T-cell (primary cell): ENCODE measurements at places on chromosomes 1 and 21.

- peak overlapping the region; percentile 42 for H3K4me3 ChIP-seq
- peaks cover 30% of the 10 kb centered on the region for H3K27me3 ChIP-seq
- peaks cover 11% of the 10 kb centered on the region for H3K4me1 ChIP-seq
These were observed 812 bp downstream of the CACHD1 start for GRCh38 chr1:64470665-64471217.

DNA sequence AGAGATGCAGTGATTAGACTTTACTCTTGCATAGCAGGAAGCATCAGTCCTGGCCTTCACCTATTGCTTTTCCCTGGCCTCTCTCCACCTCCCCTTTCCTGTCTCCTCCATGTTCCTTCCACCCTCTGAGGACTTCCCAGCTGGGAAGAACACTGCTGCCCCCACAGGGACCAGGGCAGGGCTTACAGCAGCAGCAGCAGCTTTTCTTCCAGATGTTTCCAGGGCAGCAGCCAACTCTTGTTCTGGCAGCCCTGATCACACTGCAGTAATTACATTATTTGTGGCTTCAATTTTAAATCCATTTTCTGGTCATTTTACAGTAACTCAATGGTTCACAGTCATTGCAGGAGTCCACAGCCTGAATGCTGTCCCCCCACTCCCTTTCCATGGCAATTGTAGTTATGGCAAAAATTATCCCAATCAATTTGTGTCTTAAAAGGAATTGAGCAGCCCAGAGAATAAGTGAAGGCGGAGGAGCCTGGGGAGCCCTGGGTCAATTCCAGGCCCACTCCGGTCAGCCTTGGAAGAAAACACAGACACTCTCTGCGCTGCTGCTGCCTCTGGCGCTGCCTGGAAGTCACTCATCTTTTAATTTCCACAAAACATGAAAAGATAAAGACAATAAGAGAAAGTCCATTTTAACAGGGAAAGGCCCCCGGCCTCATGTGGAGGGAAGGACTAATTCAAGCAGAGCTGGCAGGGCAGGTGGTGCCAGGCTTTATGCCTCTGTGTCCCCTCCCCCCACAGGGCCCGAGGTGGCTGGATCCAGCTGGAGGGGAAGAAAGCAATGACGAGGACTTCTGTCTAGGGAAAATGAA is 148.6 kb downstream of the GRIK3 start:
- no peaks in the 10 kb centered on the region for H3K27me3 ChIP-seq
- H3K4me1 ChIP-seq, result no peaks in the 10 kb centered on the region
- H3K4me3 ChIP-seq, result no peak overlapping the region
- H3K36me3 ChIP-seq, result no peaks in the 10 kb centered on the region
- no peak overlapping the region for H3K27ac ChIP-seq

GRCh38 chr1:75908717-75909152 is 23.5 kb downstream of the ASB17 start:
- no peaks in the 10 kb centered on the region for H3K4me1 ChIP-seq
- no peak overlapping the region for H3K27ac ChIP-seq
- no peaks in the 10 kb centered on the region for H3K36me3 ChIP-seq
- H3K27me3 ChIP-seq, result peaks cover 1% of the 10 kb centered on the region

- H3K4me3 ChIP-seq, result no peak overlapping the region
- no peaks in the 10 kb centered on the region for H3K27me3 ChIP-seq
- DNase-seq, result no peak
- no peak overlapping the region for H3K27ac ChIP-seq
- no peaks in the 10 kb centered on the region for H3K4me1 ChIP-seq
These were observed 89.8 kb downstream of the SLC16A1 start for GRCh38 chr1:112866151-112866550.

DNA sequence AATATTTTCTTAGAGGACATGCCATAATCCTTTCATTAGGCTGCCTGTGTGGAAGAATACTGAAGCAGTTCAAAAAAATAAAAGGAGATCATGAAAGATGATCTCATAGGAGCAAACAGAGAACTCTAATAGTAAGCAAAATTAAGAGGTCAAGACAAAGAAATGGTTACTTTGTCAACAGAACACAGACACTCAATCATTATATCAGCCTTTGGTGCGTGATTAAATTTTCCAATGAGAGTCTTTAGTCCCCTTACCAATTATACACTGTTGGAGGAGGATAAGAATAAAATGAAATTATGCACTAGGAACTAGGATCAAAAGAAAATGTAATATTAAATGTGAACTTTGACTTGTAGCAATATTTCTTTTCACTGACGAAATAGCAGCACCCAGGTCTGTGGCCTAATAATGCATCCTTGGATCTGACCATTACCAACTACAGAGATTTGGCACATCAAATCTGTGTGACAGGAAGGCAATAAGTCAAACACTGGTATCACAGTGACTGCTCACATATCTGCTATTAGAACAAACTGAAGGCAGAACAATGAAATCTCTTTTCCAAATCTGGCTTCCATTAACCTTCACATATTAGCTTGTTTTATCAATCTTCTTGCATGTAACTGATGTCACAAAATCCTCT is 1812.9 kb downstream of the PLA2G4A start:
- H3K27me3 ChIP-seq, result no peaks in the 10 kb centered on the region
- no peak for DNase-seq
- H3K36me3 ChIP-seq, result no peaks in the 10 kb centered on the region
- no peak overlapping the region for H3K4me3 ChIP-seq
- H3K27ac ChIP-seq, result no peak overlapping the region

DNA sequence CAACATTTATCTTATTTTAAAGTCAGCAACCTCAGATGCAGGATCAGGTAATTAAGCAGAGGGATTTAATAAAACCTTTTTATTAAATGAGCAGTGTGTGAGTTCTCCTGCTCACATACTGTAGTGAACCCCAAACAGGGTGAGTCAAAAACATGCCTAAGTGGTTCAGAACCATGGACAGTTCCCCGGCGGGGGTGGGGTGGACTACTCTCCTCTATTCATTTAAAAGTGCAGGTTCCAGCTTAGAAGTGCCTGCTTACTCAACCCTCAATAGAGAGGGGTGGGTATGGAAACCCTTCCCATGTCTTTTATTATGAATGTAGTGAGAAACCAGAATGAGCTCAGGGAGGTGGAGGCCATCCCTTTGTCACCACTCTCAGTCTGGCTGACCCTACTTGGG is 397.9 kb downstream of the HHAT start:
- no peaks in the 10 kb centered on the region for H3K36me3 ChIP-seq
- H3K4me3 ChIP-seq, result no peak overlapping the region
- no peaks in the 10 kb centered on the region for H3K27me3 ChIP-seq
- no peaks in the 10 kb centered on the region for H3K4me1 ChIP-seq

- no peak overlapping the region for H3K27ac ChIP-seq
- no peak overlapping the region for H3K4me3 ChIP-seq
- H3K36me3 ChIP-seq, result no peaks in the 10 kb centered on the region
- no peaks in the 10 kb centered on the region for H3K4me1 ChIP-seq
- no peak for DNase-seq
These were observed 3.3 kb upstream of the GUCA2A start for GRCh38 chr1:42167611-42168390.

GRCh38 chr21:44530903-44531605 is 8.9 kb downstream of the KRTAP10-1 start:
- no peaks in the 10 kb centered on the region for H3K4me1 ChIP-seq
- DNase-seq, result no peak
- H3K36me3 ChIP-seq, result no peaks in the 10 kb centered on the region
- no peak overlapping the region for H3K4me3 ChIP-seq

GRCh38 chr1:247966532-247967204 is 1.6 kb downstream of the OR2AK2 start:
- H3K4me3 ChIP-seq, result no peak overlapping the region
- no peaks in the 10 kb centered on the region for H3K4me1 ChIP-seq
- no peaks in the 10 kb centered on the region for H3K36me3 ChIP-seq
- H3K27me3 ChIP-seq, result no peaks in the 10 kb centered on the region
- H3K27ac ChIP-seq, result no peak overlapping the region
- DNase-seq, result no peak

- no peaks in the 10 kb centered on the region for H3K4me1 ChIP-seq
- H3K36me3 ChIP-seq, result no peaks in the 10 kb centered on the region
- DNase-seq, result no peak
- no peak overlapping the region for H3K27ac ChIP-seq
- H3K27me3 ChIP-seq, result no peaks in the 10 kb centered on the region
These were observed 19.7 kb downstream of the FGGY start for GRCh38 chr1:59316497-59317128.

DNA sequence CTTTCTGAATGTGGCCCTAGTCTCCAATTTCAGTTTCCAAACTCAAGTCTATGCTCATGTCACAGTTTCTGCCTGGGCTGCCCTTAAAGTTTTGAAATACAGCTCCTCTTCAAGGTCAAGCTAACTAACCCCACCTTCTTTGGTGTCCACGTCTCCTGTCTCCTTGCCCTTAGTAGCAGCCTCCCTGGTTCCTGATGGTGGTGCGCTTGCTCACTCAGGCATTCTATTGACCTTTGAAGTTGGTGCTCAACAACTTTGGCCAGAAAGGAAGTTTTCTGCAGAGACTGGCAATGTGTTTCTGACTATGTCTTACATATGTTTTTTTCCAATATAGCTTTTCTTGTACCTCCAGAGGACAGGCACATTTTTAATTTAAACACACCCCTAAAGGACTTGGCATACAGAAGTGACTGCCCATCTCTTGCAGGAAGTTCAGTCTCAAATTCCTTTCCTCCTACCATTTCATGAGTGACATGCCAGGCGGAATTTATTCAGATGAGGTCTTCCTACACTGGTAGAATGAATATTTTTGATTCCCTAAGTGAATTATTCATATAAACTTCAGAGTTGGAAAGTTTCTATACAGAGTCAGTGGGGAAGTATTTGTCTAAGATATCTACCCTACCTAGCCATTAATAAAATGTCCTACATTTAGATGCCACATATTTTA is 364.3 kb upstream of the USP24 start:
- no peak for DNase-seq
- no peak overlapping the region for H3K27ac ChIP-seq
- H3K27me3 ChIP-seq, result no peaks in the 10 kb centered on the region
- H3K36me3 ChIP-seq, result no peaks in the 10 kb centered on the region

DNA sequence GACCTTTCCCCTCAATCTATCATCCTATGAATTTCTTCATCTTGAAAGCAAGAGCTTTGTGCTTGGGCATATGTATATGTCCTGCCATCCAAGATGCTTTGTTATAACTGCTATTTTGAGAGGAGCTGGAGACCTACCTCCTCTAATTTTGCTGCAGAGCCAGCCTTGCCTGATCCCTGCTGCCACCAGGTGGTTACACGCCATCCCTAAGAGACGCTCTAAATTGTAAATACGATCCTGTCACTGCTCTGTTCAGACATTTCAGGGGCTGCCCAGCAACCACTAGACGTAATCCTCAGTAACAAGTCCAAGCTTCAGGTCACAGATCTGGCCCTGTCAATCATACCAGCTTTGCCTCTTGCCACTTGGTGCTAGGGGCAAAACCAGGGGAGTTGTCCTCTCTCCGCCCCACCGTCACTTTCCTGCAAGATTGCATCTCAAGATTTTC is 32.9 kb downstream of the GPA33 start:
- H3K4me3 ChIP-seq, result no peak overlapping the region
- H3K36me3 ChIP-seq, result no peaks in the 10 kb centered on the region
- DNase-seq, result no peak
- no peak overlapping the region for H3K27ac ChIP-seq
- no peaks in the 10 kb centered on the region for H3K27me3 ChIP-seq
- H3K4me1 ChIP-seq, result peaks cover 6% of the 10 kb centered on the region

- H3K4me1 ChIP-seq, result peaks cover 33% of the 10 kb centered on the region
- H3K27me3 ChIP-seq, result no peaks in the 10 kb centered on the region
- H3K4me3 ChIP-seq, result no peak overlapping the region
- DNase-seq, result no peak
These were observed 24.3 kb downstream of the TSPAN2 start for GRCh38 chr1:115065021-115065420.

DNA sequence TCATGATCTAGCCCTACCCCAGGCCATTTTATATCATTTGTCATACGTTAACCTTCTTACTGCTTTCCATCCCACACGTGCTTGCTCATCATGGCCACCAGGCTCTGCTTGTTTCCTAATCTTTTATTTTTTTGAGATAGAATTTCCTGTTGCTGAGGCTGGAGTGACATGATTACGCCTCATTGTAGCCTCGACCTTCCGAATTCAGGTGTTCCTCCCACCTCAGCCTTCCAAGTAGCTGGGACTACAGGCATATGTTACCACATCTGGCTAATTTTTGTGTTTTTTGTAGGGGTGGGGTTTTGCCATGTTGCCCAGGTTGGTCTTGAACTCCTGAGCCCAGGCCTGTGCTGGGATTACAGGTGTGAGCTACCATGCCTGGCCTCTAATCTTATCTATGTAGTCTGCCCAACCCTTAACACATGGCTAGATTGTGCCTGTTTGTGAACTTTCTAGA is 3.3 kb downstream of the UAP1 start:
- H3K4me1 ChIP-seq, result peaks cover 15% of the 10 kb centered on the region
- H3K27ac ChIP-seq, result no peak overlapping the region
- no peaks in the 10 kb centered on the region for H3K27me3 ChIP-seq
- DNase-seq, result no peak
- no peak overlapping the region for H3K4me3 ChIP-seq
- H3K36me3 ChIP-seq, result no peaks in the 10 kb centered on the region

DNA sequence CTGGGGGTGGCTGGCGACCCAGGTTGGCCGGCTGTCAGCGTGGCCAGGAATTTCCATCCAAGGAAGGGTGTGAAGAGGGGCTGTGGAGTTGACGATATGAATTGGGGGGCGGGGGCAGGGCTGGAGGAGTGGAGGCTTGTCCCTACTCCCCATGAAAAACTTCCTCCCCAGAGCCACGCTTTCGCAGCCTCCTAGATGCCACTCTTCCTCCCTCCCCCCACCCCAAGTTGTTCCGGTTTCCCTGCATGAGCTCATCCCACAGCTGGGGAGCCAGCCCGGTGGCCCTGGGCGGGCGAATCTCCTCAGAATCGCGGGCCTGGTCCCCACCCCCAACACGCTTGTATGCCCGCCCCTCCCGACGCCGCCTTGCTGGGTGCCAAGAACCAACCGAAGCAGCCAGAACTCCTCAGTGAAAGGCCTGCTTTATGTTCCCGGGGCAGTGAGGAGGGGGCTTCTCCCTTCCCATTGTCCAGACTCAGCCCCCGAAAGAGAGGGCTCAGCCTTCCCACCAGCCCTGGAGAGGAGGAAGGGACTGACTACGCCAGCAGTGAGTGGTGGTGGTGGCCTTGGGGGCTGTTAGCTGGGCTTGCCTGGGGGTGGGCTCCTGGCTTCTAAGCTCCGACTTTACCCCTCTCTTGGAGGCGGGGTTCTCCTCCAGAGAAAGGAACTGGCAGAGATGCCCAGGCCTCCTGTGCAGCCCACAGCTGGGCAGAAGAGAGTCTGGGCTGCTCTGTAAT is 1.8 kb upstream of the CSMD2 start:
- DNase-seq, result no peak
- H3K4me1 ChIP-seq, result no peaks in the 10 kb centered on the region
- H3K4me3 ChIP-seq, result no peak overlapping the region
- no peak overlapping the region for H3K27ac ChIP-seq
